ENCODE measurements at places on chromosomes 1 and 21. TPM values are rescaled to one million over a fixed set of nuclear protein-coding genes. Genes with fewer than 3 reads are reported as not detected.

SH2D5 gene
- not detected for total RNA-seq

ICOSLG gene
- 22.9 TPM for total RNA-seq

DNA sequence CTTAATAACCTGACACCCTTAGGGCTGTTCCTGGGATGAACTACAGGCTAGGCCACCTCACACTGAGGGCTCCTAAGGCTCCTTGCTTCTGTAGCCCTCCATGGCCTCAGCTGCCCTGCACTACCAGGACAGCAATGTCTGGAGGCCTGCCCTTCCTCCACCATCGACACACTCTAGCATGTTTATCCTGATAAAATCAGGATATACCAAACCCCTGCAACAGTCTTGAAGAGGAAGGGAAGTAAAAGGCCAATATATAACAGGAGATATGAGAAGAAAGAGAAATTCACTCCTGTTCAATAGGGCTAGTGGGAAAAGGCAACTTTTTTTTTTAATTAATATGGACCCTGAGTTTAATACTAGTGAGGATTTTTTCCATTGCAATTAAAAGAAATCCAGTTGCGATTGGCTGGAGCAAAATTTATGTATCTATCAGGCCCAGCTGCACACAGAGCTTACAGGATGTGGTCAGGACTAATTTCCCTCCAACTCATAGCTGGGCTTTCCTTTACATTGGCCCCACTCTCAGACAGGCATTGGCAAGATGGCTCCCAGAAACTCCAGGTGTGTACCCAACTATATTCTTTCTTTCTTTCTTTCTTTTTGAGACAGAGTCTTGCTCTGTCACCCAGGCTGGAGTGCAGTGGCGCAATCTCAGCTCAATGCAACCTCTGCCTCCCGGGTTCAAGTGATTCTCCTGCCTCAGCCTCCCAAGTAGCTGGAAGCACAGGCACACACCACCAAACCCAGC is 13.5 kb upstream of the ATP2B4 start:
- H3K4me3 ChIP-seq, result no peak overlapping the region
- H3K4me1 ChIP-seq, result peaks cover 35% of the 10 kb centered on the region
- no peak for DNase-seq
- H3K27me3 ChIP-seq, result no peaks in the 10 kb centered on the region
- no peak overlapping the region for H3K27ac ChIP-seq

KIF14 gene
- total RNA-seq, result 0.11 TPM

DNA sequence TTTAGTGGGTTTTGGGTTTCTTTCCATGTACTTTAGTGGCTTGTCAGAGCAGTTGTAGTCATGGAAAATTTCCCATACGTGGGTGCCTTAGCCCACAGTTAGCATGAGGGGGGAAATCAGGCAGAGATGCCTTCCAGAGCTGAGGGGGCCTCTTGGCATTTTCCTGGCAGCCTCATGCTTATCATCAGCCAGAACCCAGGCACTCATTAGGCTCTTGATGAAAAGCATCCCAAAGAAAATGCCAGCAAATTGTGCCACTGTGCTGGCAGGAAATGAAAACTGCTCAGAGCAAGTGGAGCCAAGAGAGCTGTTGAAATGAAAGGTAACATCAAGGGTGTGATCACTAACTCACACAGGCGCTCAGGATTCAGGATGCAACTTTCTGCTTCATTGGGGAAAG is 128.0 kb downstream of the TNNI3K start:
- no peaks in the 10 kb centered on the region for H3K27me3 ChIP-seq
- no peaks in the 10 kb centered on the region for H3K4me1 ChIP-seq
- DNase-seq, result no peak
- H3K4me3 ChIP-seq, result no peak overlapping the region

DNA sequence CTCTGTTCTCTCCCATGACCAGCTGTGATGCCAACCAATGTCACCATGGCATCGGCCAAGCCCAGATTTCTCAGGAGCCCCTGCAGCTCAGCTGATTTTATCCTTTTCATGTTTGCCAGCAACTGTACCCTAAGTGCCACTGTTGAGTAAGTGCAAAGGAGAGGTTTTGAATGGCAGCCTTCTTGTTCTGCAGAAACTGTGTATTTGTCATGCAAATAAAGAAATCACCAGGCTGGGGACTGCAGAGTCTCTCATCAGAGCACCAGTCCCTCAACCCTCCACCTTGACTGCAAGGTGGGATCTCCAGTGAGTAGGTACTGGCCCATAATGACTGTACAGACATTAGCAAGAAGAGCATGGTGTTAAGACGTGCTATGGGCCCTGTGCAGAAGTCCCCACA is 26.6 kb downstream of the C8B start:
- H3K4me3 ChIP-seq, result no peak overlapping the region
- DNase-seq, result no peak
- H3K36me3 ChIP-seq, result no peaks in the 10 kb centered on the region

DNA sequence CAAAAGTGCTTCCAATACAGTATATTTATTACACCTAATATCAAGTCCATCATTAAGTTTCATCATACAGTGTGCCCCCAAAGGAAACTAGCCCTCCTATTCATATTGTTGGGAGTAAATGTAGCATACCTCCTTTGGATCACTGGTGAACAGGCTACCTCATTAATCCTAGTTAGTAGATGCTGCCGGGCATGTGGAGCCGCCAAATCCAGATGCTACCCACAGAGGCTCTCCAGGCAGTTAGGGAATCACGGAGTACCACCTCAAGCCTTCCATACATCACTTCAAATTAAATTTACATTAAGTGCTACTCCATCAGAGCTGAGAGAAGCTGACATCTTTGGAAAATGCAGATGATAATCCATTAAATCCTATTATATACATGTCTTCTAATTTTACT is 121.7 kb upstream of the FOXD3 start:
- no peaks in the 10 kb centered on the region for H3K36me3 ChIP-seq
- H3K27ac ChIP-seq, result no peak overlapping the region
- no peaks in the 10 kb centered on the region for H3K27me3 ChIP-seq
- H3K4me1 ChIP-seq, result no peaks in the 10 kb centered on the region
- DNase-seq, result no peak

GRCh38 chr1:107152395-107152794 is 11.6 kb downstream of the NTNG1 start:
- no peaks in the 10 kb centered on the region for H3K27me3 ChIP-seq
- H3K36me3 ChIP-seq, result no peaks in the 10 kb centered on the region
- no peak overlapping the region for H3K4me3 ChIP-seq
- no peak for DNase-seq

DNA sequence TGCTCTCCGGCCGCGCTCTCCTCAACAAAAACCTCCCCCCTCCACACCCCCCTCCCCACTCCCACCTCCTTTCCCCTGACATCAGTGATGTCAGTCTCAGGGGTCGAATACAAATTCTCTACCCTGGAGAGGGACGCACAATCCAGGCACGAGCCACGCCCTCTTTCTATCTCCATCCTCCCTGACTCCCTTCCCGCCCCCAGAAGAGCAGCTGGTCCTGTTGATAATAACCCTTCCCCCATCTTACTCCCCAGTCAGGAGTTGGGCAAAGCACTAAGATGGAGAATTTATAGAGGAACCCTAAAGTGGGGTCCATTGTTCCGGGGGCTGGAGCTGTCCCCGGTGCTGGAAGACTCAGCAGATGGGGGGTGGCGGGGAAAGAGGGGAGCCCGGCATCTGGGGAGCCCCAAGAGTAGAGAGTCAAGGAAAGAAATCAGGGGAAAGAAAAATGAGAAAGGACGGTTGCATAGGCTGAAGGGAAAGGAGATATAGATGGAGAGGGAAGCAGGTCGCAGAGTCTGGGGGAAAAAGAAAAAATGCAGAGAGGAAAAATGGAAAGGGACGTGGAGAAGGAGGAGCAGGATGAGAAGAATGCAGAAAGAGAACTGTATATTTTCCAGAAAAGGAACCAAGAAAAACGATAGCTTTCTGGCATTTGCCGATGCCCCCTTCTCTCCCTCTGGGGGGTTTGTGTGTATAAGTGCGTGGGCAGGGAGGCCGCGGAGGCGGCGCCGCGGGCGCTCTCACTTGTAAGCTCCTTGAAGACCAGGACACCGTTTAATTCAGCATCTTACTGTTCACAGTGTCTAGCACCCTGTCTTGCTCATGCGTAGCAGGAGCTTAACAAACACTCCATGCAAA is at the start of gene CELF3:
Gene CELF3 (minus strand): TSS at position 33 of the 861 bp plus-strand sequence. CDS start 783 bp downstream, outside the sequence.
- no peak within 1 kb of the TSS for H3K4me3 ChIP-seq
- no peaks in the 10 kb centered on the region for H3K36me3 ChIP-seq
- no peak within 1 kb of the TSS for H3K27ac ChIP-seq
- peaks cover 48% of the 10 kb centered on the region for H3K27me3 ChIP-seq

DNA sequence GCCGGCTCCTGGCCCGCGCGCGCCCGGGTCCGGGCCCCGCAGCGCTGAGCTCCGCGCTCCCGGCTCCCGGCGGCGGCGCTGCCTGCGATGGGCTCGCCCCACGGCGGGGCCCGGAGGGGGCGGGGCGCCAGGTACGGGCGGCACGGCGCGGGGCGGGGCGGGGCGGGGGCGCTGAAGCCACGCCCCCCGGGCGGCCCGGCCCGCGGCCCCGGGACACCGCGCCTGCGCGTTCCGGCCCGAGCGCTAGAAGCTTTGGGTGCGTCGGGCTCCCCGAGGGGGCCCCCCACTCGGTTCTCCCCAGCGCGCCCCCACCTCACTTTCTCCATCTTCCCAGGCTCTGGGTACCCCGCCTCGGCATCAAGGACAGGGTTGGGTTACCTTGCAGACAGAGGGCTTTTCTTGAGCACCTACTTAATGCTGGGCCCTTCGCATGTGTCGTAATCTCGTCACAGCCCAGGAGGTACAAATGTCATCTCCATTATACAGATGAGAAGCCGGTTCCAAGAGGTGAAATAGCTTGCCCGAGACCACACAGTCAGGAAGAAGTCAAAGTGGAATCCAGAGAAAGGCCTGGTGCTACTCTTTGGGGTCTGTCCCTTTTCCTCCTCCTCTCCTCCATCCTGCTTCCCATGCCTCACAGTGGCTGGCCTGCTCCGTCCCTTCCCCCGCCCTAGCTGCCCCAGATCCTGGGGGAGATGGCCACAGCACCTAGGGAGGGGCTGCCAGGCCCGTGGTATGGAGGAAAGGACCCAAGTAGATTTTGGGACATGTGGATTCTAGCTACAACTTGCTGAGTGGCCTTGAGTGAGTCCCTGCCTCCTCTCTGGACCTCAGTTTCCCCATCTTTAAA is 46.5 kb downstream of the RAP1GAP start:
- H3K36me3 ChIP-seq, result no peaks in the 10 kb centered on the region
- DNase-seq, result no peak
- no peak overlapping the region for H3K27ac ChIP-seq
- H3K4me3 ChIP-seq, result no peak overlapping the region
- H3K27me3 ChIP-seq, result peaks cover 18% of the 10 kb centered on the region

- no peaks in the 10 kb centered on the region for H3K4me1 ChIP-seq
- no peaks in the 10 kb centered on the region for H3K36me3 ChIP-seq
- no peak overlapping the region for H3K27ac ChIP-seq
- DNase-seq, result no peak
- H3K27me3 ChIP-seq, result peaks cover 14% of the 10 kb centered on the region
These were observed 246.7 kb upstream of the NFIA start for GRCh38 chr1:60835649-60836048.

GRCh38 chr1:107483949-107484348 is 343.1 kb downstream of the NTNG1 start:
- no peak for DNase-seq
- peaks cover 17% of the 10 kb centered on the region for H3K27me3 ChIP-seq
- H3K4me3 ChIP-seq, result no peak overlapping the region
- H3K27ac ChIP-seq, result no peak overlapping the region
- no peaks in the 10 kb centered on the region for H3K36me3 ChIP-seq

GRCh38 chr21:44456214-44456914 is 1.1 kb downstream of the LRRC3 start:
- no peaks in the 10 kb centered on the region for H3K36me3 ChIP-seq
- H3K27ac ChIP-seq, result no peak overlapping the region
- H3K4me1 ChIP-seq, result peaks cover 15% of the 10 kb centered on the region
- peak; percentile 32 for DNase-seq

MAP3K7CL gene
- 4.6 TPM for total RNA-seq

DNA sequence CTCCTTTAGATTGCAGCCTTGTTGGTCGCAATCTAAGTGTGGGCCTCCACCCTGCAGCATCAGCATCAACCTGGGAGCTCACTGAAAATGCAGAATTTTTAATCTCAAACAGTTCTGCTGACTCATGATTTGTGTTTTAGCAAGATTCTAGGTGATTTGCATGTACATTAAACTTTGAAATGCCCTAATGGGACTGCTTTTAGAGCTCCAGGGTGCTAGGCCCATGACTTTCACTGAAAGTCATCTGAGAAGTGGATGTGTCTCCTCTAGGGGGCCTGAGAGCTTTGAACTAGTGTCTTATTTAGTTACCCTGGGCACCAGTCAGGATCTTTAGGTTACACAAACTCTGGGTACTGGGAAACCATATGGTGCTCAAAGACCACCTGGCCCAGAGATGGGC is 9.0 kb downstream of the TRIM67 start:
- H3K27me3 ChIP-seq, result peaks cover 12% of the 10 kb centered on the region
- H3K4me3 ChIP-seq, result no peak overlapping the region
- no peak overlapping the region for H3K27ac ChIP-seq
- no peaks in the 10 kb centered on the region for H3K4me1 ChIP-seq

SPRR2G gene
- total RNA-seq, result not detected

CASQ1 gene
- not detected for total RNA-seq

MSH4 gene
- total RNA-seq, result 0.25 TPM

GRCh38 chr1:3029481-3029961 is 8.3 kb downstream of the ACTRT2 start:
- H3K27ac ChIP-seq, result no peak overlapping the region
- H3K4me1 ChIP-seq, result peaks cover 28% of the 10 kb centered on the region
- H3K4me3 ChIP-seq, result no peak overlapping the region
- no peaks in the 10 kb centered on the region for H3K27me3 ChIP-seq
- H3K36me3 ChIP-seq, result no peaks in the 10 kb centered on the region

GRCh38 chr1:15902882-15903281 is 55.4 kb downstream of the SPEN start:
- H3K4me3 ChIP-seq, result no peak overlapping the region
- DNase-seq, result no peak
- no peaks in the 10 kb centered on the region for H3K27me3 ChIP-seq
- no peaks in the 10 kb centered on the region for H3K4me1 ChIP-seq
- H3K27ac ChIP-seq, result no peak overlapping the region
- peaks cover under 1% of the 10 kb centered on the region for H3K36me3 ChIP-seq

DNA sequence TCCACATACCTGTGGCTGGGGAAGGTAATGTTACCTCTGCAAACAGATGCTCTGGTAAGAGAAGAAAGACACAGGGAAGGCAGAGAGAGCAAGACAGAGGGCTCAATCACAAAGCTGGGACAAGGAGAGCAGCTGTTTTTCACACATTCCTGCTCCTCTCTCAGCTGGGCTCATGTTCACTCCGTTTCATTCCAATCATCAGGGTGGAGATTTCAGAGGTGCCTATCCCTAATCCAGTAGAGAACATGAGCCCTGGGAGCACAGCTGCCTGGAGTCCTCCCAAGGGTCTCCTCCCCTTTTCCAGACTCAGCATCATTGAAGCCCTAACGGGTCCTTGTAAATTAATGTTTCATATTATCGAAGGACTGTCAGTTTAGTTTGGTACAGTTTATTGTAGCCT is 19.4 kb downstream of the GADD45A start:
- no peak overlapping the region for H3K27ac ChIP-seq
- no peak for DNase-seq
- no peaks in the 10 kb centered on the region for H3K27me3 ChIP-seq
- no peak overlapping the region for H3K4me3 ChIP-seq
- H3K4me1 ChIP-seq, result no peaks in the 10 kb centered on the region

- no peaks in the 10 kb centered on the region for H3K36me3 ChIP-seq
- DNase-seq, result no peak
These were observed 177.6 kb downstream of the MIS18A start for GRCh38 chr21:32101277-32101676.

KCNE2 gene
- total RNA-seq, result not detected
